ENCODE measurements at places on chromosomes 3 and 15.

DNA sequence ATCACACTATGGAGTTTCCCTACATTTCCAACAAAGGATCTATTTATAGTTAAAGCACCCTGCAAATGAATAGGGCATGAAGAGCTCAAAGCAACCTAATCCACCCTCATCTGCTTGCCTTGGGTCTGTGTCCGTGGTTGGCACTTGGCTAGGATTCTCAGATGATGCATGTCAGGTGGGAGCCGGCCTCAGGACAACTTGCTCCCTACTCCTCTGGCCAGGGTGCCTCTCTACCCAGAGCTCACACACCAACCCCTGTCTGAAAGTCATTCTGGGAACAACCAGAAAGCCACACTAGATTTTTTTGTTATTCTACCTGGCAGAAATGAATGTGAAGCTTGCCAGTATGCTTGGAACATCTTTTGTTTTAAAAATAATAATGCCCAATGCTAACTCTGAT lies 13.2 kb downstream of the ARHGEF3 start:
- no peak for DNase-seq

- DNase-seq = no peak
Measured at GRCh38 chr3:112888381-112889085, 41.9 kb upstream of the CD200R1L start.

- no peak for DNase-seq
Measured at GRCh38 chr15:29688506-29689286, 133.6 kb downstream of the TJP1 start.

- DNase-seq = no peak
Measured at GRCh38 chr3:139710212-139710611, 32.4 kb upstream of the NMNAT3 start.

- DNase-seq = no peak
Measured at GRCh38 chr15:64205202-64205601, 42.4 kb upstream of the PPIB start.

DNA sequence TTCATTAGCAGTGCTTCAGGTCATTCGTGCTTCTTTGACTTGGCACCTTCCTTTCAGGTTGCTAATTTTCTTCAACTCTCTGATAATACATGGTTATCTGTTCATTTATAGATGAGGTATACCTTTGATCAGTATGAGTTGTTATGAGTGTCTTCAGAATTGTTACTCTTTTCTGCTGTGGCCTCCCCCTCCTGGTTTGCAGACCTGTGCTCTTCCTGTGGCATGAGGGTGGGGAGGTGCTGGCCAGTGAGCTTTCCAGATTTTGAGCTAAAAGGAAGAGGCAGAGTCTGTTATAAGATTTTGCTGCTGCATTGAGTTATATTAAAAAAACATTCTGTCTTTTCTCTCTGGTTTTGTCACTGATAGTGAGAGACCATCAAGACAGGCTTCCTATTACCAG lies 30.8 kb upstream of the GOLGA6L9 start:
- DNase-seq = no peak

DNA sequence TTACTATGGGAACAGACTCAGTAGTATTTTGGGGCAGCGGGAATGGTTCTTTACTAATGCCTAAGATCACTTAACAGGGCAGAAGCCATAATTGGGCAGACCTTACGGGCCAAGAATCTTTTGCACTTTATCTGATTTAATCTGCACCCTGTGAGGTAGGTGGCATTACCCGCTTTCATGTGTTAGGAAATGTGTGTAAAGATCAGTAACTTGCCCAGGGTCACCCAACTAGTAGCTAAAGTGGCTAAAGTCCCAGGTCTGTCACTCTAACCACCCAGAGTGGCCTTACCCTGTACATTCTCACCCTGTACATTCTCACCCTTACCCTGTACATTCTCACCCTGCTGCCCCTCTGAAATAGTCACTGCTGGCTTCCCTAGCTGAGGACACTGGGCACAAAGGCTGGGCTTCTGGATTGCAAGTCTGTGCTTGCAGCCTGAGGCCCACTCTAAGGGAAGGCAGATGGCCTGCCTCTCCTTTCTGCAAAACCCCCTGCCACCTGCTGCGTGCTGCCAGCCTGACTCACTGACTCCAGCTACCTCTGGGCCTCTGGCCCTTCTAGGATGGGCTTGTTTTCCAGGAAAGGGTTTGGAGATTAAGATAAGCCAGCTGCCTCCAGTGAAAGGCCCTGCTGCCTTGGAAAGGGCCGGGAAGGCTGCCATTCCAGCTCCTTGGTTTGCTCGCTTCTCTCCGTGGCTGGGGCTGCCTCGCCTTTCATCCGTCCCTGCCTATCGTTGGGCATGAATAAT lies 37.5 kb upstream of the MYZAP start:
- no peak for DNase-seq
